ENCODE measurements at places on chromosomes 3 and 15.

GRCh38 chr3:169348929-169349621, 314.4 kb downstream of the MECOM start:
- peaks cover 51% of the 10 kb centered on the region for H3K4me1 ChIP-seq
- no peaks in the 10 kb centered on the region for H3K27me3 ChIP-seq
- no peaks in the 10 kb centered on the region for H3K36me3 ChIP-seq
- DNase-seq = peak; percentile 52

GRCh38 chr3:127542441-127542952, 48.0 kb downstream of the TPRA1 start:
- H3K4me3 ChIP-seq = no peak overlapping the region
- no peak overlapping the region for H3K27ac ChIP-seq
- no peaks in the 10 kb centered on the region for H3K36me3 ChIP-seq

DNA sequence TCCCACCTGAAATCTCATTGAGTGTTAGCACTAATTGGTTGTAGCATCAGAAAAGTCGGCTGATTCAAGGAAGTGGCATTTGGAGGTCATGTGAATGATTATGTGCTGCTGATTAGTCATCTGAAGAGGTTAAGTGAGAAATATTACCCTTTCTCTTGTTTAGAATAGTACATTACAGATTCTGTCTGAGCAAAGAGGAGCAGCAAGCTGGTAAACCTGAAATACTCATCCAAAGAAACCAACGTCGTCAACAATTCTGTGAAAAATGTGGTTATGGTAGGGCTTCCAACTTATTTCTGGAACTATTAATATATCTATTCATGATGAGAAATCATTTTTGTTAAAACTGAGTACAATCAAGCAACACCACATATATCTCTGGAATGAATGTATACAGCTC, 1024.9 kb downstream of the TUSC7 start:
- H3K36me3 ChIP-seq = no peaks in the 10 kb centered on the region
- no peak overlapping the region for H3K27ac ChIP-seq
- no peaks in the 10 kb centered on the region for H3K4me1 ChIP-seq
- no peak overlapping the region for H3K4me3 ChIP-seq
- DNase-seq = no peak

GRCh38 chr3:74273091-74273490, 341.4 kb downstream of the CNTN3 start:
- DNase-seq = no peak
- H3K27me3 ChIP-seq = no peaks in the 10 kb centered on the region
- H3K36me3 ChIP-seq = no peaks in the 10 kb centered on the region
- no peak overlapping the region for H3K4me3 ChIP-seq

DNA sequence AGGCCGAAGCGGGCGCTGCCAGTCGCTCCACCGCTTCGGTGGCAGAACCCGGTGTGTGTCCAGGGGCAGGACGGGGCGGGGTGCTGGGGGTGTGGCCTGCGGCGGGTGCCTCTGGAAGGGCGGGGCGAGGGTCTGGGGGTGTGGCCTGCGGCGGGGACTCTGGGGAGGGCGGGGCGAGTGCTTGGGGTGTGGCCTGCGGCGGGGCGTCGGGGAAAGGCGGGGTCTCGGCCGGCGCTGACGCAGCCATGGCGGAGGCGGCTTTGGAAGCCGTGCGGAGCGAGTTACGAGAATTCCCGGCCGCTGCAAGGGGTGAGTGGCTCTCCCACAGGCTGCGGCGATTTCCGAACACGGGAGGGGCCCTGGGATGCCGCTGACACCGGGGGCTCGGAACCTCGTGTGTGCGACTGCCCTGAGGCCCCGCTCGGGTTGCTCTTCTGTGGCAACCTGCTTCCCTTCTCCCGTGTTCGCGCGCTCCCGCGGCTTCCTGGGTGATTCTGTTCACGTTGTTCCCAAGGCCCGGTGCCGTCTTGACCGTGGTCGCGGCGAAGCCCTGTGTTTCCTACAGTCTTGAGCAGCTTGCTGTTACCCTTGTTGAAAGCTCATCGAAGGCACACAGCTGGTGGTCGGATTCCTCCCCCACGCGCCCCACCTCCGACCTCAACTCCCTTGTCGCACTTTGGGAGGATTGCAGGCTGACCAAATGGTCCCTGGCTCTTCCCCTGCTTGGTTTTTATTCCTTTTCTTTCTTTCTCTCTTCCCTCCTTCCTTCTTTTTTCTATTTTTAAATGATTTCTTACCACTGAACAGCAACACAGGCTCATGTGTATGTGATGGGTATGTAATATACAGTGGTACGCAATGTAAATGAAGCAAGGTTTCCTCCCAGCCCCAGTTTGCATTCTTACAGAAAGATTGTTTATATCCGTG, at the start of gene JMJD7:
TSS of gene JMJD7 (plus strand) at position 213 of the 927 bp plus-strand sequence. CDS start at position 246, 33 bp downstream.
- peak within 1 kb of the TSS; percentile 81 for H3K4me3 ChIP-seq
- DNase-seq = peak; percentile 51
- H3K27me3 ChIP-seq = no peaks in the 10 kb centered on the region
- no peak within 1 kb of the TSS for H3K27ac ChIP-seq

DNA sequence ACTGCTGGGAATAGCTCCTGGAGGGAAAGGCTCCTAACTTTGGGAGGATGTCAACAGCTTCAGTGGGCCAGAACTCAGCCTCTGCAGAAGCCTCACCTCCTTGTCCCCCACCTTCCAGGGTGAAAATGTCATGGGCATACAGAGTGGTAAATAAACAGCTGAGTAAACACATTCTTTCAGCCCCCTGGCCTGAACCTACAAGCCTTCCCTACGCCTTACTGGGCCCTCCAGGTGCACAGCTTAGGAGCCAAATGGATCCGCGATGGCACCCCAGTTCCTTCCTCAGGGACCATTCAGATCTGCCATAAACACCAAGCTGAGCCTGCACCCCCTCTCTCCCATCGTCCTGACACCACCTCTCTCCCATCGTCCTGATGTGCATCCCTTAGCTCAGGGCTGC, 126.2 kb upstream of the IGF1R start:
- peaks cover 3% of the 10 kb centered on the region for H3K27me3 ChIP-seq
- H3K4me1 ChIP-seq = no peaks in the 10 kb centered on the region
- H3K36me3 ChIP-seq = no peaks in the 10 kb centered on the region

- DNase-seq = no peak
- no peak overlapping the region for H3K27ac ChIP-seq
- H3K36me3 ChIP-seq = no peaks in the 10 kb centered on the region
Measured at GRCh38 chr15:35383506-35383905, 162.5 kb downstream of the DPH6 start.

GRCh38 chr3:124297062-124297980, 305.4 kb upstream of the ROPN1 start:
- 0 out of 2 replicates have a peak, but pooled peaks cover 38% of the 10 kb centered on the region for H3K27me3 ChIP-seq
- H3K4me1 ChIP-seq = no peaks in the 10 kb centered on the region
- no peak overlapping the region for H3K27ac ChIP-seq

DNA sequence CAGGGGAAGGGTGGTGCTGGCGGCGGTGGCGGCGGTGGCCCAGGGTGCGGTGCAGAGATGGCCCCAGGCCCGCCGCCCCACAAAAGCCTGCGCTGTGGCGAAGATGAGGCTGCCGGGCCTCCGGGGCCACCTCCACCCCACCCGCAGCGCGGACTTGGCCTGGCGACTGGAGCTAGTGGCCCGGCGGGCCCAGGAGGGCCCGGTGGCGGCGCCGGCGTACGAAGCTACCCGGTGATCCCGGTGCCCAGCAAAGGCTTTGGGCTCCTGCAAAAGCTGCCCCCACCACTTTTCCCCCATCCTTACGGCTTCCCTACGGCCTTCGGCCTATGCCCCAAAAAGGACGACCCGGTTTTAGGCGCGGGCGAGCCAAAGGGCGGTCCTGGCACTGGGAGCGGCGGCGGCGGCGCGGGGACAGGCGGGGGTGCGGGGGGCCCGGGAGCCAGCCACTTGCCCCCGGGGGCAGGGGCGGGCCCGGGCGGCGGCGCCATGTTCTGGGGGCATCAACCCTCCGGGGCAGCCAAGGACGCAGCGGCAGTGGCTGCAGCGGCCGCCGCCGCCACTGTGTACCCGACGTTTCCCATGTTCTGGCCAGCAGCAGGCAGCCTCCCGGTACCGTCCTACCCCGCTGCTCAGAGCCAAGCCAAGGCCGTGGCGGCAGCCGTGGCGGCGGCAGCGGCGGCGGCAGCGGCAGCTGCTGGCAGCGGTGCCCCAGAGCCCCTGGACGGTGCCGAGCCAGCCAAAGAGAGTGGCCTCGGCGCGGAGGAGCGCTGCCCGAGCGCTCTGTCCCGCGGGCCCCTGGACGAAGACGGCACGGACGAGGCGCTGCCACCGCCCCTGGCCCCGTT, 1.6 kb downstream of the SKOR1 start:
- DNase-seq = no peak
- H3K4me3 ChIP-seq = no peak overlapping the region
- H3K27ac ChIP-seq = no peak overlapping the region
- no peaks in the 10 kb centered on the region for H3K27me3 ChIP-seq
- H3K4me1 ChIP-seq = no peaks in the 10 kb centered on the region

- no peak overlapping the region for H3K27ac ChIP-seq
- no peaks in the 10 kb centered on the region for H3K27me3 ChIP-seq
- no peaks in the 10 kb centered on the region for H3K4me1 ChIP-seq
- DNase-seq = no peak
- no peak overlapping the region for H3K4me3 ChIP-seq
- H3K36me3 ChIP-seq = no peaks in the 10 kb centered on the region
Measured at GRCh38 chr3:143286392-143287010, 166.9 kb downstream of the CHST2 start.

DNA sequence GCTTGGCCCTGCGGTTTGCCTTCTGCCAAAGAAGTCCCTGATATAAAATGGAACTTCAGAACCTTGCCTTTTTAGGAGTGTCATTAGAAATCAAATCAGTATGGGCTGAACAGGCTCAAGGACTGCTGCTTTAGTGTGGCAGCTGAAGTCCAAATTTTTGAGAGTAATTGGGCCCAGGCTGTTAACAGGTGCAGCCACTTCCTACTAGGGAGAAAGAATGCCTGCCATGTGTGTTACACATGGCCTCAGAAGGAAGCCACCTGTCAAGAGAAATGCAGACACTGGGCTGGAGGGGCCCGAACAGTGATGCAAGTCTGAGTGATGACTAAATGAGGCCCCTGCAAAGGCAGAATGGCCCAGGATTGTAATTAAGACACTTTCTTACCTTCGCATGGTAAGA, 786.7 kb upstream of the CFAP20DC start:
- H3K27ac ChIP-seq = no peak overlapping the region
- H3K4me1 ChIP-seq = no peaks in the 10 kb centered on the region
- no peak overlapping the region for H3K4me3 ChIP-seq
- DNase-seq = no peak
- no peaks in the 10 kb centered on the region for H3K27me3 ChIP-seq
- no peaks in the 10 kb centered on the region for H3K36me3 ChIP-seq

DNA sequence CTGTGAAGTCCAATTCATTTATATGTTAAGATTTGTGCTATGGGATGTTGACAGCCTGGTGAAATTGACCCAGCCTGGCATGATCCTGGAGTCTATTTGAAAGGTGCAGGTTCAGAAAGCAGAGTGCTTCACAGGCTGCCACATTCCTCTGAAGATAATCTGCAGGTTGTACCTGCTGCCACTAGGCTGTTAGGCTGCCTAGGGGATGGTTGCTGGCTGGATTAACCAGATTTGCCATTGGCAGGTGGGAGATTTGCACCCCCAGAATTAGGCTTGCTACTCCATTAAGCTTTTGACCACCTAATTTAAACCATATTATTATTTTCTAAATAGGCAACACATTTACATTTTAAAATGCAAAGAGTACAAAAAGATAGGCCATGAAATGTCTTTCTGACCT, 85.8 kb upstream of the RASGRP1 start:
- no peaks in the 10 kb centered on the region for H3K4me1 ChIP-seq
- H3K4me3 ChIP-seq = no peak overlapping the region
- H3K27me3 ChIP-seq = no peaks in the 10 kb centered on the region
- DNase-seq = no peak
- H3K27ac ChIP-seq = no peak overlapping the region
- H3K36me3 ChIP-seq = no peaks in the 10 kb centered on the region

DNA sequence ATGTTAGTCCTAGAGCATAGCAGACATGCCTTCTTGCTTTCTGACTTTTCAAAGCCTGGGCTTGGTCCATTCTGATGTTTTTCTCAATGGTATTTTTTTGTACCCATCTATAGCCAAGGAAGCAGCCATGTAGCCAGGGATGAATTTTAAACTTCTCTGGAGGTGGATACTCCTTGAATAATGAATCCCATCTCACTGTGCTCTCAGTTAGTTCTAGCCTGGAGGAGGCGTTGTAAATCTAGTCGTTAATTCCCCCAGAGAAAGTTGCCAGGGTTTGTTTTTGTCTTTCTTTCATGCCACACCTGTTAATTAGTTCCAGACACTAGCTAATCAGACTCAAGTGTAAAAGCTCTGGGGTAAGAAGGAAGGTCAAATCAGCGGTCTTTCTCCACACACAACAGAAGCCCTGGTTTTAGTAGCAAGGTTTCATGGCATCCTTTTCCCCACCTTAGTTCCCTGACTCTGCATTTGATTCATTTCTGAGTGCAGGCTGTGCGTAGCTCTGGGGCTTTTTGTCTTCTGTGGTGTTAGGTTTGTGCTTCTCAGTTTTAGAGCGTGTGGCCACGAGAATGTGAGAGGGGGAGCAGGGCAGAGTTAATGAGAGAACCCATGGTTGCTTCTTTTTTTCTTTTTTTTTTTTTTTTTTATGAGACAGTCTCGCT, 19.7 kb downstream of the PTPRG start:
- no peak for DNase-seq
- no peak overlapping the region for H3K27ac ChIP-seq
- H3K4me3 ChIP-seq = no peak overlapping the region
- H3K27me3 ChIP-seq = no peaks in the 10 kb centered on the region
- H3K4me1 ChIP-seq = no peaks in the 10 kb centered on the region
- no peaks in the 10 kb centered on the region for H3K36me3 ChIP-seq

DNA sequence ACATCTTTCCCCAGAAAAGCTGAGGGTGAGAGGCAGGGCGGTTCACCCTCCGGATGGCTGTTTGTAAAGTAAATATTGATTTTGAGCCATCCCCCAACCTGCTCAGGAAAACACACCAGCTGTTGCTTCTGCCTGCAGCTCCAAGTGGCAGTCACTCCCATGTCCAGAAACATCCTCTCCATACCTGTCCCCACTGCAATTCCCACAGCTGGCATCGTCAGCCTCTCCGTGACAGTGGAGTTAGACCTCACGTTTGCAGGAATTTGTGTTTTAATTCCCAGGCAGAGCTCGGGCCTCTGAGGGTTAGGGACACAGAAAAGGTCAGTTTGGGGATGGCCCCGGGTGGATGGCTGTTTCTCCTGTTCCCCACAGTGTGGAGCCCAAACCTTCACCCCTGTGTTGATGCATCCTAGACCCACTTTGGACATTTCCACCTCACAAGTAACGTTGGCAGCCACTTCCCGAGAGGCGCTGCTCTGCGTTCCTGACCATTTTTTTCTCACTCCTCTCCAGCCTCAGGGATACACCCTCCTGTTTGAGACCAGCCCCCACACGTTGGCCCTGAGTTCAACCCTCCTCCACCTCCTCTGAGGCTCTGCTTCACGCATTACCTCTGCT, 11.8 kb upstream of the FAM174B start:
- H3K4me1 ChIP-seq = peaks cover 39% of the 10 kb centered on the region
- H3K27me3 ChIP-seq = no peaks in the 10 kb centered on the region
- DNase-seq = no peak
- H3K4me3 ChIP-seq = no peak overlapping the region

GRCh38 chr15:90062462-90062932, 39.8 kb downstream of the IDH2 start:
- no peak overlapping the region for H3K27ac ChIP-seq
- no peaks in the 10 kb centered on the region for H3K4me1 ChIP-seq
- H3K36me3 ChIP-seq = no peaks in the 10 kb centered on the region
- H3K27me3 ChIP-seq = no peaks in the 10 kb centered on the region

- H3K27ac ChIP-seq = no peak overlapping the region
- no peak for DNase-seq
- no peaks in the 10 kb centered on the region for H3K27me3 ChIP-seq
- no peak overlapping the region for H3K4me3 ChIP-seq
- peaks cover 32% of the 10 kb centered on the region for H3K4me1 ChIP-seq
- H3K36me3 ChIP-seq = no peaks in the 10 kb centered on the region
Measured at GRCh38 chr3:177622520-177622919, 425.2 kb upstream of the TBL1XR1 start.

All from PC-9 (cell line).